ENCODE measurements at places on chromosomes 1 and 21.

GRCh38 chr1:32047701-32048100, 25.0 kb upstream of the TMEM39B start:
- no peak for DNase-seq

DNA sequence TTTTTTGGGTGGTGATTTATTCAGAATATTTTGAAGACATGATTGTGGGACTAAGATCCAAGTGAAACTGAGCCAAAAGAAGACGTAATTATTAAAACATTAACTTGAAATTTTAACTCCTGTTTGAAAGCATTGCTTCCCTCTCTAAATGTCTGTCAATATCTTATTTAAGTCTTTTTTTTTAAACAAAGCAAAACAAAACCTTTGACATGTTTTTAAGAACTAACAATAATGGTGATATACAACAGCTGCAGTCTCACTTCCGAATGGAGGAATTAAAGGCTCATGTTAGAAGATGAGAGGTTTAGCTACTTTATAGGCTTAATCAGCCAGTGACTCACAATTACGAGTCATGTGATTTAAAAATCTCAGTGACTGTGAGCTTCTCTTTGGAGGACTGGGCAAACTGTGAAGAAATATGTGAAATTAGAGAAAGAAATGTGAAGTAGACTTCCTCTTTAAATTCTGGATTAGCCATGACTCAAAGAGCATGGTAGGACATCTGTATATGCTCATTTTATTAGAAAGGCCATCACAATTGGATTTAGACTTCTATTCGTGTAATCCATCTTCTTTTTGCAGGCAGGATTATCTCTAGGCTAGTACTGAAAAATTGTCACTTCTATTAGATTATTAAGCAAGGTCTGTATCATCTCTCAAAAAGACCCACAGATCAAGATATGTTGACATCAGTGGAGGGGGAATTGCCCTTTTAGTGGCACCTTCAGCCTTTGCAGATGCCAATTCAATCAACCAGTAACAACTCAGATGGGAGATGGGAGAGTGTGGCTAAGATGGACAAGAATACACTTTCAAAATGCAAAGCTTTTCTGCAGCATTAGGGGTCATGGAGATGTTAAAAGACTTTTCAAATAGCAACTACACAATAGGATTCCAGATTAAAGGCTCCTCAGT, 28.7 kb downstream of the KCNA3 start:
- DNase-seq = no peak

- no peak for DNase-seq
Measured at GRCh38 chr1:51234721-51235425, 1.2 kb upstream of the RNF11 start.

- DNase-seq = no peak
Measured at GRCh38 chr1:163766257-163766918, 444.6 kb downstream of the NUF2 start.

GRCh38 chr1:154441241-154441888, 36.2 kb downstream of the IL6R start:
- DNase-seq = no peak

GRCh38 chr1:111847466-111847865, 91.8 kb downstream of the DDX20 start:
- DNase-seq = no peak

- DNase-seq = no peak
Measured at GRCh38 chr1:188249811-188250210, 1421.1 kb downstream of the PLA2G4A start.

DNA sequence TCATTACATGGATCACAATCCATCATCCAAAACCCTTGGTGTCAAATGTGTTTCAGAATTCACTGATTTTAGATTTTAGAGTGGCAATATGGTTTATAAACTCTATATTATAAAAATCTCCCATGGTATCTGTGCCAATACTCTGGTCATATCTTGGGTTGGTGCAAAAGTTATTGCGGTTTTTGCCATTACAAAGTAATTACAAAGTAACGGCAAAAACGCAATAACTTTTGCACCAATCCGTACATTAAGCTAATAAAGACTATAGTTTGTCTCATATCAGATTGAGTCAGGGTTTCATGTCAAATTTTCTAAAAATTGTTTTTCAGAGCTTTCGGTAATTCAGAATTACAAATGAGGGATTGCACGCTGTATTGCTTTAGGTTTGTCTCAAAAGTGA, 23.4 kb upstream of the NTMT2 start:
- DNase-seq = no peak

GRCh38 chr1:240567066-240567465, 44.9 kb downstream of the GREM2 start:
- DNase-seq = no peak

- no peak for DNase-seq
Measured at GRCh38 chr1:112396653-112397471, 848 bp downstream of the CTTNBP2NL start.

GRCh38 chr1:167912294-167912693, 1.6 kb downstream of the ADCY10 start:
- DNase-seq = no peak

- no peak for DNase-seq
Measured at GRCh38 chr1:209893751-209894150, 44.3 kb upstream of the SYT14 start.

- DNase-seq = no peak
Measured at GRCh38 chr1:61436491-61437120, 288.3 kb downstream of the TM2D1 start.

Measured in caudate nucleus (tissue), 63 donors.